Stimulated activated CD8-positive, alpha-beta memory T cell treated with anti-CD3 and anti-CD28 coated beads, Interleukin-7, amount 100 ng/mL, for 24 hours (primary cell): ENCODE measurements at places on chromosomes 16 and 17.

DNA sequence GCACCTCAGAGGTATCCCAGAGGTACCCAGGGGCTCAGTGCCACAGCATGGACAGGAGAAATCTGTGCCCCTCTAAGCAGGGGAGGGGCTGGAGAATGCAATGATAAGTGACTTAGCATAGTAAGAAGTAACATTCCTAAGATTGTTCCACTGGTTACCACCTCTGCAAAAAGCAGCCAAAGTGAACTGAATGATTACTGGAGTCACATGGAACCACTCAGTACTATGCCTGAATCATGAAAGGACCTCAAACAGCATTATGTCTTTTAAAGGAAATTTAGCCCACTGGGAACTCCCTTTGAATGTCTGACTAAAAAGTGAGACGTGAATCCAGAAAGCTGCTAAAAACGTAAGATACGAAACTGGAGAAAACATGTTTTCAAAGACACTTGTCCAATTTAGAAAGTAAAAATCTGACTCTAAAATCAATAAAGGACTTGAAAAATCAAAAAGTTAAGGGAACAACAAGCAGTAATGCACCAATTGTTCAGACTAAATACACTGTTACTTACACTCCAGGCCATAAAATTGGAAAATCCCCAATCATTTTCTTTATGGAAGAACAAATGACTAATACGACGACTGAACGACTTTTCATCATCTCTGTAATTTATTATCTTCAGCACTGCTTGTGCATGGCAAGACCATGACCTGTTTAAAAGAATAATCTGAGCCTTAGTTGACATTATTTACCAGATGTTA is 38.6 kb downstream of the LITAFD start:
- DNase-seq = no peak

DNA sequence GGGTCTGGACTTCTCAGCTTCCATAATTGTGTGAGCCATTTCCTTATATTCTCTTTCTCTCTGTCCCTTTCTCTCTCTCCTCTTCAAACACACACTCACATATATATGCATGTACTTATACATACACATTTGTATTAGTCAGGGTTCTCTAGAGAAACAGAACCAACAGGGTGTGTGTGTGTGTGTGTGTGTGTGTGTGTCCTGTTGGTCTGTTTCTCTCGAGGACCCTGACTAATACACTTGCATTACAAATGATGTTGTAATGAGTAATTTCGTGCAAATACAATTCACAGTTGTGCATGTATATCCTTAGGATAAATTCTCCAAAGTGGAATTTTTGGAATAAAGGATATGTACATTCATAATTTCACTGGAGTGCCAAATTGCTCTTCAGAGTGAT is 115.3 kb downstream of the NPIPB5 start:
- no peak for DNase-seq

DNA sequence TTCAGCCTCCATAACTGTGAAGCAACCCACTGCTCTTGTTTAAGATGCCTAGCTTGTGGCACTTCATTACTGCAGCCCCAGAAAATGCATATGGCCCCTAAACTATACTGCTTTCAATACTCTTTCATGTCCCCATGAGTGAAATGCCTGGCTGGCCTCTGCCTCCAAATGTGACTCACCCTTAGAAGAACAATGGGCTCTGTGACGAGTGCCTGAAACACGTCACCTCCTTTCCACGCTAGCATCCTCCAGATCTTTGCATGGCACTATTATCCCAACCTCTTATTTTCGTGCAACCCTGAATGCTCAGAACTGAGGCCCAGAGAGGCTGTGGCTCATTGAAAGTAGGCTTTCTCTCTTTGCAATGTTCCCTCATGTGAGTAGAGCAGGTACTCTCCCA is 233.1 kb downstream of the CBLN1 start:
- DNase-seq = no peak

DNA sequence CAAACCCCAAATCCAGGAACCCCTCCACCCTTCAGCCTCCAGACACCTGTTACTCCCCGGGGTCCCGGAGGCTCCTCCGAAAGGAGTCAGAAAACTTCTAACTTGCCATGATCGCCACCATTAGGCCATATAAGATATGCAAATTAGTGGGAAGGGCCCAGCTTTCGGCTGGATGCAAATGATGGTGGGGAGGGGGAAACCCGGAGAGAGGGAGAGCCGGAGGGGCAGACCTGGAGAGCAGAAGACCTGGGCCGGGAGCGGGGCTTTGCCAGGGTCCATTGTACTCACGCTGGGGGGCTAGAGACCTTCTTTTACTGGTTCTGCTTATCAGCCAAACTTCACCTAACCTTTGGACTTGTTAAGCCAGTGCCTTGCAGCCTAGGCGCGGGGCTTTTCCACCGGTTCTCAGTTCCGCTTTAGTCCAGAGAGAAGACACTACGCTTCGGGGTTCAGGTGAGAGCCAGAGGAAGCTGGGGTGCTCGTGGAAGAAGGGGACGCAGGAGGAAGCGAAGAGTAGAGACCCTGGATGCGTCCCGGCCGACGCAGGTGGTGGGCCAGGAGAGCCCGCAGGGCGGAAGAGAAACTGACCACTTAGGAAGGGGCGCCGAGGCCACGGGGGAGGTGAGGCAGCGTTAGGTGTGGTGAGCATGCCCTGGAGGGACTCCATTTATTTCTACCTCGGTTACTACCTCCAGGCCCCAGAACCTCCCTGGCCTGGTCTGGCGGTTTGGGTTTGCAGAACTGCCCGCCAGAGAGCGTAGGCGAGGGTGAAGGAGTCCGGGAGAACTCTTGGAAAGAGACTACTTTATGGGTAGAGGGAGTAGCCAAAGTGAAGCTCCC is at the start of gene HNF1B:
Gene HNF1B (minus strand): TSS at position 99 of the 840 bp plus-strand sequence. CDS start 175 bp downstream, outside the sequence.
- DNase-seq = no peak

DNA sequence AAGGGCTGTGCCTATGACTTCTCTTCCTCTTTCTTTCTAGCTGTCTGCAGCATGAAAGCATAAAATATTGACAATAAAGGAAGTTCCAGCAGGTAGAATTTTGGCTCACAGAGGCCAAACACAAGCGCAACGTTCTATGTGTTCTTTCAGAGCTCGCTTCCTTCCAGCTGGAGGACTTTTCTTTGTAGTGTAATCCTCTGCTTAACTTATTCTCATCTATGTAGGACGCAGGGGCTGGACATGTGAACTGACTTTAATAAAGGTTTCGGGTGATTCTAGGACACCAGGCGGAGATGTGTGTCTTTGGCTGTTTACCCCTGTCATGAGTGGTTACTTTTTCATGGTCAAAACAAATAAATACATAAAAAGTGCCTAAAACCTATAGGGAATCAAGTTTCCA is 191.5 kb upstream of the MAF start:
- DNase-seq = no peak

DNA sequence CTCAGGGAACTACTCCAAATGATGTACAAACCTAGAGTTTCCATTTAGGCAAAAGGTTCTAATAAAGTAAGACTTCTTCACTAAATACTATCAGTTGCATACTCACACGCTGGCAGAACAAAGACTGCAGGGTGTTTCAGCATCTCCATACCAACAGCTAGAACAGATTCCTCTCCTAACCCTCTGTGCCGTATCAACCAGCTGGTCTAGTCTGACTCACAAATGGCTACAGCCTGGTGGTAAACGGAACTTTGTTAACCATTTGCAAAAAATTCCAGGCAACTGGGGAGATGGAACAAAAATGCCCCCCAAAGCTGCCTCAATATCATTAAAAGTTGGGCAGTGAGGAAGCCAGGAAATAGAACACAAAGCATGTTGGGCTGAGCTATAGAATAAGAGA is 217.1 kb downstream of the GRIN2A start:
- no peak for DNase-seq

- DNase-seq = no peak
Observed at GRCh38 chr16:13036600-13036999, 135.2 kb downstream of the SHISA9 start.

- no peak for DNase-seq
Observed at GRCh38 chr17:17044846-17045561, 2.7 kb downstream of the MPRIP start.

GRCh38 chr17:77746896-77747554 is 211.5 kb upstream of the TNRC6C start:
- DNase-seq = no peak

GRCh38 chr17:13413001-13413400 is 188.7 kb downstream of the HS3ST3A1 start:
- DNase-seq = no peak

- no peak for DNase-seq
Observed at GRCh38 chr17:78323826-78324390, 36.0 kb downstream of the SOCS3 start.

- no peak for DNase-seq
Observed at GRCh38 chr16:83238949-83239691, 568.7 kb upstream of the HSBP1 start.

DNA sequence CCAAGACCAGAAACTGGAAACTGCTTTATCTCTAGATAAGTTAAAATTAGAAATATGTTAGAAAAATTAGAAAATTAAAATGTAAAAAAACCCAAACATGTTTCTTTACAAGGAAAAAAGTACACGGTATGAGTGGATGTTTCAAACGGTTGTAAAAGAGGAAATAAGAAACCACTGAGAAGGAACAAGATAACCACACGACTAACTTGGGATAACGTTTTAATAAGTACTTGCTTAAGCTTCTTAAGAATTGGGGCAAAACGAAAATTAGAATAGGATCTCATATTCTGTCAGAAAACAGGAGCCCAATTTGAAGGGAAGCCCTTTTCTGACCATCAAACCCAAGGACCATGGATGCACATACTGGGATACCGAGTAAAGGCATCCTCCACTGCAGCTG is 31.0 kb downstream of the MBTPS1 start:
- DNase-seq = no peak

GRCh38 chr17:74446551-74447500 is 14.9 kb downstream of the GPRC5C start:
- no peak for DNase-seq

DNA sequence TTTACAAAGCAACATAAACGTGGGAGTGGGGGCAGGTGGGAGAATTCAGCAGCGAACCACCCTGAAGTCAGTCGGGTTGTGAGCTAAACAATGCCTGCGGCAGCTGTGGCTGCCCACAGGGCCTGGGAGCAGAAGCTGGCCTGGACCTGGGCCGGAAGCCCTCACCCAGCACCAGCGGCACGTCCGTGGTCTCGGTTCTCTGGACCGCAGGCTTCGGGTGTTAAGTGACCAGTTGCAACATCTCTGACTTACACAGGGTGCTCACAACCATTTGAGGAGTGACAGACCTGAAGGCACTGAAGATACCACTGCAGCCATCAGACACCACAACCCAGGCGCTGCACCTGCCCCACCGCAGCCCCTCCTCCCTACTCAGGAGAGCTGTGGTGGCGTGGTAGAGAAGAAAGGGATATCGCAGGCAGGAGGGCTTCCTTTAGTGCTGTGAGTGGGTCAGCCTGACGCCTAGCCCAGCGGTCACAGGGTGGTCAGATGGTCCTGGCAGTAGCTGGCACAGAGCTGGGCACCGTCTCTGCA is 33.8 kb downstream of the CBFA2T3 start:
- DNase-seq = no peak

DNA sequence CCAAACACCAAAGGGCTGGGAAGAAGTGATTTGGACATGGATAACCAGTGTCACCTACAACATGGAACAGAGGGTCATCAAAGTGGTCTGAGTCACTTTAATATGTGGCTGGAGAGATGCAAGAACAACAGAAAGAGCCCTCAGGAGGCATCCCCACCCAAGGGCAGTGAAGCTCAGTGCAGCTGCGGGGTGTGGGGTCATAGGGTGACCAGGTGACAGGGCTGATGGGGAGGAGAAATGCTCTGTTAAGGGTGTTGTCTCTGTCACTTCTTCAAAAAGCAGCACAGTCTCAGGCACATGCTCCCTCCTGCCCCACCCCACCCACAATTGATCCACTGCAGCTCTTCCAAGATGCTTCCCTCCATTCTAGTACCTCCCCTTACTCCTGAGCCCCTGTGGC is 819.1 kb downstream of the KCNJ18 start:
- no peak for DNase-seq

DNA sequence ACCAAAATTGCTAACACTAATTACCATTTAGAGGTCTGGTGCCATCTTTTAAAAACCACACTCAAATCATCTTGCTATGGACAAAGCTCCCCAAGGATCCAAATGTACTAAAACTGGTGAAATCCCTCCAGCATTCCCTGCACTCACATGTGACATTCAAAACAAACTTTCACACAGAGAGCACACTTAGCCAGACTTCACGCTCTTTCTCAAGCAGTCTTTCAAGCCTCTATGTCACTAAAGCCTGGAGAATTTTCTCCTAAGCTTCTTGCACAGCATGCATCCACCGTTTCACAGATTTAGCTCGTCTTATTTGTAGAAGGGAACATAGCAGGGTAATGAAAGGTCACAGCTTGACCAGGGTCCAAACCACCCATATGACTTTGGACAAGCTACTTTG is 19.3 kb downstream of the CMTM3 start:
- no peak for DNase-seq

GRCh38 chr17:50545311-50545710 is 1.7 kb upstream of the SPATA20 start:
- no peak for DNase-seq

GRCh38 chr16:9128346-9129342 is 37.2 kb downstream of the HAPSTR1 start:
- no peak for DNase-seq

- DNase-seq = no peak
Observed at GRCh38 chr17:19398301-19399181, 11.6 kb upstream of the MFAP4 start.

DNA sequence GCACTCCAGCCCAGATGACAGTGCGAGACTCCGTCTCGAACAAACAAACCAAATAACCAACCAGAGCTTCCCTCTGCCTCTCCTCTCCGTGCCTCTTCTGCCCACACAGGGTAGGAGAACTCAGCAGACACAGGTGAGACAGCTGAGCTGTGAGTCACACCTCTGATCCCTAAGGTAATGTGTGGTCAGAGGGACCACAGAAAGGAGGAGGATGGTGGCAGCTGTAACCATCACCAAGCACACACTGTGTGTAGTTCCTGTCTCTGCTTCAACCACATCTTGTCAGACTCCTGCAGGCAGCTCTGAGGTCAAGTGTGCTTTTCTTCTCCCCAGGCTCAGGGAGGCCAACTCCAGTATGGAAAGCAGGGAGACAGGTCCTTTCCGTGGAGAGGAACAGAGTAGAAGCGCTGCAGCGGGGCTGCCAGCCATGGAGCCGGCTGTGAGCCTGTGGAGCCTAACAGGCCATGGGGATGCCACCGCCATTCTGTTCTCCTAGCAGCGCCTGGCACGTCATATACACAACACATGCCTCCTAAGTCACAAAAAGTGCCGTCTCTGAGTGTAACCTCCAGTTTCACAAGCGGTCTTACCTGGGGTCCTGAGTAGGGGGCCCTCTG is 7.1 kb downstream of the NUDT16L1 start:
- DNase-seq = no peak

- no peak for DNase-seq
Observed at GRCh38 chr17:28261219-28261618, 57.8 kb upstream of the TMEM97 start.
